Activated CD4-positive, alpha-beta T cell treated with anti-CD3 and anti-CD28 coated beads, Interleukin-2, amount 50 U/mL, for 4 hours (primary cell): ENCODE measurements at places on chromosomes 5 and 9.

- DNase-seq, result no peak
Observed at GRCh38 chr5:171314728-171315385, 5.8 kb downstream of the TLX3 start.

DNA sequence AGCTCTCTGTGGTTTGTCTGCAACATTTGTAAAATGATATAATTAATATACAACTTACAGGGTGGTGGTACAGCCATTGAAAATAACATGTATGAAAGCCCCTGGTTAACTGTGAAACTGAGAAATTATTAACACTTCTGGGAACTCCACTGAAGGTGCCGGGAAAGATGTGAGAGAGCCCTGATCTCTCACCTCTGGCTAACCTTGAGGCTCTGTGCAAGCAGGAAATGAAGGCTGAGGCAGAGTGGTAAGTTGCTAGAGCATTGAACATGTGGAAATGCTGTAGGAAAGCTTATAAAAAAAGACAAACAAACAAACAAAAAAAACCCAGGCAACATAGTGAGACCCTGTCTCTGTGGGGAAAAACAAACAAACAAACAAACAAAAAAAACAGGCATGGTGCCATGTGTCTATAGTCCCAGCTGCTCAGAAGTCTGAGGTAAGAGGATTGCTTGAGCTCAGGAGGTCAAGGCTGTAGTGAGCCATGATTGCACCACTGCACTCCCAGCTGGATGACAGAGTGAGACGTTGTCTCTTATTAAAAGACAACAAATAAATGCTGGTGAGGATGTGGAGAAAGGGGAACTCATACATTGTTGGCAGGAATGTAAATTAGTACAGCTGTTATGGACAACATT is 7.5 kb downstream of the CATSPER3 start:
- DNase-seq, result no peak

- DNase-seq, result no peak
Observed at GRCh38 chr5:5360941-5361520, 61.4 kb upstream of the ICE1 start.

GRCh38 chr9:73125651-73126050 is 26.0 kb upstream of the ANXA1 start:
- no peak for DNase-seq

GRCh38 chr9:120697448-120697847 is 16.8 kb downstream of the MEGF9 start:
- DNase-seq, result no peak

DNA sequence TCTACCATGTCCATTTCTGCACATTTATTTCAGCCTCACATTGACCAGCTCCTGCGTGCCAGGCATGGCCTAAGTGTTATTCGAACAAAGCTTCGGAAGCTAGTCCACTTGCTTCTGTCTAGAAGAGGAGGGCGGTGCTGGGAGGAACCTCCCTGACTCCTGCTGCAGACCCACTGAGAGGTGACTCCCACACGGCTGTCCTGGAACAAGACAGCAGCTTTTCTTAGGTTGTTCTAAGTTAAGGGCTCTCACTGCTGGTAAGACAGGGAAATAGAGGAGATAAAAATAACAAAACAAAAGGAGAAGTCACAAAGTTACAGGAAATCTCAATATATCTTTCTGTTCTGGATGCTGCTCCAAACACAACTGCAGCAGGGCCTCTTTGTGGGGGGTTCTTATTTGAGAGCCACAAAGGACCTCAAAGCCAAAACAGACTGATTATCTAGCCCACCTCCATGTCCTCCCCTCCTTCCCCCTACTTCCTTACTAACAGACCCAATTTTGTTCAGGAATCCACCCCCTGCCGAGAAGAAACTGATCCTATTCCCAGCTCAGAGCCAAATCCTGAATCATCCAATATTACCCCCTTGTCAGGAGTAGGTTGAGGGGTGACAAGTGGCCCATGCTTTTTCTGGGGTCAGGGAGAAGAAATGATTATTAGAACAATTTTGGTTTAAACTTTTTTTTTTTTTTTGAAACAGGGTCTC is 28.4 kb upstream of the KCNIP1 start:
- DNase-seq, result no peak
